ENCODE measurements at places on chromosomes 12 and 14. TPM values are rescaled to one million over a fixed set of nuclear protein-coding genes. Genes with fewer than 3 reads are reported as not detected.

Gene MYF5
- not detected for total RNA-seq

Gene GYS2
- total RNA-seq, result 0.16 TPM

Gene RASAL1
- total RNA-seq, result 1.6 TPM

Gene SIX6
- total RNA-seq, result not detected

Gene SLC22A17
- 35.3 TPM for total RNA-seq

Gene APOF
- not detected for total RNA-seq

Gene CLEC2A
- not detected for total RNA-seq

Gene NAA30
- 18.7 TPM for total RNA-seq

Gene RERG
- 22.2 TPM for total RNA-seq

Gene KRT7
- 2,511 TPM for total RNA-seq

Gene FAM186B
- 1.2 TPM for total RNA-seq

DNA sequence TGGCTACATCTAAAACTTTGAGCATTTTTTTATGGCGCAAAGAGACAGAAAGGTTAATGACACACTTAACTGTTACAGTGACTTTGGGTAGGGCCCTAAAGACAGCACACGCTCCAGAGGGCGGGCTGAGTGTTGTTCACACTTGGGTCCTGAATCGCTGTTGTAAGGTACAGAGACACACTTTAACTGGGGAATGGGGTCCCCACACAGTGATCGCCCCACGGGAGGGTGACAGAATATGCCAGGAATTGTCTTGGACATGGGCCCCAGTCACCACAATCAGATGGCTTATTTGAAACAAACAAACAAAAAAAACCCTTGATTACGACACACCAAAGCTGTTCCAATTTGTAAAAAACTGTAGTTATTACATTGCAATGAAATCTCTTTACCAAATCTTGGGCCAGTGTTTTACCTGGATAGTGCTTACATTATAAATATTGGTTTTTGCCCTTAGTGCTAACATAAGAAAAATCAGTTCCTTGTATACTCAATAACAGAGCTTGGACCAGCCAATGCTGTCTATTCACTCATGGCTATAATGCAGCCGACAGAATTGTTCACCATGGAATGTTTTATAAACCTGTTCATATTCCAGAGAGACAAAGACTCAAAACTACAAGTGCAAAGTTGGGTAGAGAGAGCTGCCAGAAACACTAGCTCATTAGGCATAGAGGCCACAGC lies 28.3 kb downstream of the KCTD10 start:
- no peak for DNase-seq

GRCh38 chr14:61503167-61503801 lies 181.9 kb downstream of the PRKCH start:
- DNase-seq, result no peak

- DNase-seq, result no peak
These were observed 1.3 kb downstream of the DDX51 start for GRCh38 chr12:132142679-132143335.

- DNase-seq, result peak; percentile 68
These were observed 10.0 kb downstream of the LRCOL1 start for GRCh38 chr12:132600048-132601032.

DNA sequence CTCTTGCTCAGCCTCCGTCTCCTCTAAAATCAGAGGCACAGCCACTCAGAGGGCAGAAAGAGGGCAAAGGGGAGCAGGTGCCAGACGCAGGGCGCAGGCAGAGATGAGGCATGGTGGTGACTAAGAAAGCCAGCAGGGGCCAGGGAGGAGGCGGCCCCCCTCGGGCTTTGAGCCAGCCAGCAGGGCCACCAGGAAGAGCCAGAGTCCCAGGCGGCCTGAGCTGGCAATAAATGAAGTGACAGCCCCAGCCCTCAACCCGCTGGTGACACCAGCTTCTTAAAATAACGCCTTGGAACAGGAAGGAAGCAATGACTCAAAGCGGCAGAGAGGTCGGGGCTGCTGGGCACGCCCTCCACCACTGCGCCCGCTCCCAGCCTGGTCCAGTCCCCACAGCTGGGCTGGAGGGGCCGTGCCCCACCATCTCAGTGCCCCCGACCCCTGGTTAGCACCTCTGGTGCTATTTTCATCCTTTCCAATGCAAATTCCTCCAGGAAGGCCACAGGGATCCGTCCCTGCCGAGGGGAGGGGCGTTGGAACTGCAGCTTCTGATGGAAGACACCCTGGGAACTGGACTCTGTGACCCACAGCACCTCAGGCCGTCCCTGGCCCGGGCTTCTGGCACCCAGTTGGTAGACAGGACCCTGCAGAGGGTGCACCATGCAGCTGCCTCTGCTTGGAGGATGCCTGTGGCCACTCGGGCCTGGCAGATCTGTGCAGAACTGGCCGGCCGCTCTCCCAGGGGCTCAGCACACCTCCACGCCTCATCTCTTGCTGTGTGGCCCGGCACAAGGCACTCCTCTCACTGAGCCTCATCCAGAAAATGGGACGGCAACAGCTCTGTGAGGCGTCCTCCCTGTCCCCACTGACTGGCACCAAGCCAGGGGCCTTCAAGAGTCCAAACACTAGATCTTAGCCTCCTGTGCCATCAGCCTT lies 113.7 kb downstream of the NCOR2 start:
- DNase-seq, result peak; percentile 87

- DNase-seq, result no peak
These were observed 84.4 kb downstream of the ARF6 start for GRCh38 chr14:49977126-49977841.

GRCh38 chr12:82299319-82300025 lies 58.7 kb downstream of the CCDC59 start:
- DNase-seq, result no peak

DNA sequence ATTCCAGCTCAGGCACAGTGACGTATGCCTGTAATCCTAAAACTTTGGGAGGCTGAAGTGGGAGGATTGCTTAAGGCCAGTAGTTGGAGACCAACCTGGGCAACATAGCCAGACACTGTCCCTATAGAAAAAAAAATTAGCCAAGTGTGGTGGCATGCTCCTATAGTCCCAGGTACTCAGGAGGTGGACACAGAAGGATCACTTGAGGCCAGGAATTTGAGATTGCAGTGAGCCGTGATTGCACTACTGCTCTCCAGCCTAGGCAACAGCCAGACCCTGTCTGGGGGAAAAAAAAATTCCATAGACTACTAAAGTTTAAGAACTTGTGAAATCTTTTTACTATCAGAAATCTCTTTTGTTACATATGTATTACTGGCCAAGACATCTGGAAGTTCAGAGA lies 6.6 kb downstream of the FAM177A1 start:
- no peak for DNase-seq

DNA sequence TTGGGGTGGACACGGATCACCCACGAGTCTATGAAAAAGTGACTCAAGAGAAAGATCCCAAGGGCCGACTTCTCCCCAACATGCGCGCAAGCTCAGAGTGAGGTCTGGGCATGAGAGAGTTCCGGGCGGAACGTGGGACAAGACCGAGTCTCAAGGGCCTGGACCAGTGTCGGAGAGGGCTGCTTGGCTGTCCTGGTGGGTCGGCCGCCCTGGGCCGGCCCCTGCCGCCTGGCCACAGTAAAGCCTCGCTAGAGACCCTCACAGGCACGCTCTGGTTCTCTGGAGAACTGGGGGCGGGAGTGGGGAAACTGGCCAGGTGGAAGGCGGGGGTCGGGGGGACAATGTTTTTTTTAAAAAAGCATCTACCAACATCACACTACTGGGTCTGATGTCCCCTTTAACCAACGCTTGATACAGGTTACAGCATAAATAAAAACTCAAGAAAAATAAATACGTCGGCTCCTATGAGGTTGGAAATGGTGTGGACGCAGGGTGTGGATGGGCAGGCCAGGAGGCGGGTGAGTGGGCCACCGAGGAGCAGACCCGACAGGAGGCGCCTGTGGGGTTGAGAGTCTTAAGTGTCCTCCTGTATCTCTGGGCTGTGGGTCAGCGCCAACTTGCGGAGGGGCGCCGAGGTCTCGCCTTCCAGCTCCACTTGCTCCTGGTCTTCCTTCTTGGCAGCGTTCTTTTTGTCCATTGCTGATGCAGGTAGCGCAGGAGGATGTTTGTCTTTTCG lies 74.7 kb downstream of the KLHL28 start:
- DNase-seq, result no peak

- peak; percentile 77 for DNase-seq
These were observed 864 bp downstream of the DNAJC22 start for GRCh38 chr12:49347311-49348193.

- DNase-seq, result no peak
These were observed 37.3 kb downstream of the TCHP start for GRCh38 chr12:109937371-109937770.
